ENCODE measurements at places on chromosomes 1 and 21.

GRCh38 chr21:37783016-37783415 lies 133.2 kb downstream of the KCNJ6 start:
- no peak for DNase-seq

GRCh38 chr21:35585878-35586277 lies 474.4 kb downstream of the SETD4 start:
- no peak for DNase-seq

DNA sequence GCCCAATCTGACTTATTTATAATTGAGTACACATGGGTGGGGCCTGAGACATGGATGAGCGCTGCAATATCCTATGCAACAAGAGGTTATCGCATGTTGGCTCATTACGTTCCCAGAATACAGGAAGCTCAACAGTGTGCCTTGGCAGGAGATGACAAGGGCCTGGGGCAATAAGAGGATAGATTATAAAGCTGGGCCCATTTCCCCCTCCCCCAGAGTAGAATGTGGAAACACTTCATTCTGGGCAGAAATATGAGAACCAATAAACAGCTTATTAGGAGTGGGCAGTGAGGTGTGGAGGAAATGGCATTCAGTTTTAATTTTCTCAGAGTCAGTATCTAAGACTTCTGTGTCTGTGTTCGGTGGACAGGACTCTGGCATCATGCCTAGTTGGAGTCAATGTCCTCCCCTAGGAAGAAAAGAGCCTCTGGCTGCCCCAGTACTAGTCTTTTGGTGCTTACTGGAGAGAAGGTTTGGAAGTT lies 92.8 kb downstream of the PIK3R3 start:
- no peak for DNase-seq

GRCh38 chr1:225911191-225912130 lies 12.6 kb downstream of the PYCR2 start:
- DNase-seq: peak; percentile 88

GRCh38 chr1:216621536-216621935 lies 101.7 kb downstream of the ESRRG start:
- no peak for DNase-seq

GRCh38 chr1:186882372-186883134 lies 53.8 kb downstream of the PLA2G4A start:
- DNase-seq: no peak

DNA sequence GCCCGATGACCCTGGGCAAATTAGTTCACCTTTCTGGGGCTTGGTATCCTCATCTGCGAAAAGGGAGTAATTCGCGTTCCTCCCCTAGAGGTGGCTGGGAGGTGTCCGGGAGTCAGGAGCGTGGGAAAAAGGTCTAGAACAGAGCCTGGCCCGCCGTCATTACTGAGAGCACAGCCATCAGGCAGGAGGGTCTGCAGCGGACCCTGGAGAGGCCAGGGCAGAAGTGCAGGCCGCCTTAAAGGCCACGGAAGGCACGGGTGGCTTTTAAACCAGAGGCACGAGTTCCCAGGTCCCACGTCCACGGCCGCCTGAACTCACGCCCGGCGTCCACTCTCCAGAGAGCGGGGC lies 850 bp downstream of the PANK4 start:
- DNase-seq: peak; percentile 43

DNA sequence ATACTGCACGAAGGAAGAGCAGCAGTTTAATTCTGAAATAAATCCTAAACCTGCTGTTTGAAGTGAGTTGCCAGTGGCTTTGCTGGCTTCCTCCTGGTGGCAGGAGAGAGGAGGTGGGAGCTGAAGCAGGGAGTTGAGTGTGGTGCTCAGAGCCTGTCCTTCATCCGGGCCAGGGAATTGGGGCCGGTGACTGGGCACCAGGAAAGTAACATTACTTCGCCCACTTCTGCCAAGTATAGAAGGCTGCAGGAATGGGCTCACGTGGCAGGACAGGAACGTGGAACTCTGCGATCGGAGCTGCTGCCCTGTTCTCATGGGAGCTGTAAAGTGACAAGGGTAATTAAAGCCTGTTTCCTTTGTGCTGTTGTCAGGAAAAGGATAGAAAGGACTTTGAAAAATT lies 8.7 kb downstream of the TOR3A start:
- DNase-seq: no peak

- DNase-seq: no peak
Measured at GRCh38 chr1:37862330-37862729, 2.9 kb upstream of the MTF1 start.

DNA sequence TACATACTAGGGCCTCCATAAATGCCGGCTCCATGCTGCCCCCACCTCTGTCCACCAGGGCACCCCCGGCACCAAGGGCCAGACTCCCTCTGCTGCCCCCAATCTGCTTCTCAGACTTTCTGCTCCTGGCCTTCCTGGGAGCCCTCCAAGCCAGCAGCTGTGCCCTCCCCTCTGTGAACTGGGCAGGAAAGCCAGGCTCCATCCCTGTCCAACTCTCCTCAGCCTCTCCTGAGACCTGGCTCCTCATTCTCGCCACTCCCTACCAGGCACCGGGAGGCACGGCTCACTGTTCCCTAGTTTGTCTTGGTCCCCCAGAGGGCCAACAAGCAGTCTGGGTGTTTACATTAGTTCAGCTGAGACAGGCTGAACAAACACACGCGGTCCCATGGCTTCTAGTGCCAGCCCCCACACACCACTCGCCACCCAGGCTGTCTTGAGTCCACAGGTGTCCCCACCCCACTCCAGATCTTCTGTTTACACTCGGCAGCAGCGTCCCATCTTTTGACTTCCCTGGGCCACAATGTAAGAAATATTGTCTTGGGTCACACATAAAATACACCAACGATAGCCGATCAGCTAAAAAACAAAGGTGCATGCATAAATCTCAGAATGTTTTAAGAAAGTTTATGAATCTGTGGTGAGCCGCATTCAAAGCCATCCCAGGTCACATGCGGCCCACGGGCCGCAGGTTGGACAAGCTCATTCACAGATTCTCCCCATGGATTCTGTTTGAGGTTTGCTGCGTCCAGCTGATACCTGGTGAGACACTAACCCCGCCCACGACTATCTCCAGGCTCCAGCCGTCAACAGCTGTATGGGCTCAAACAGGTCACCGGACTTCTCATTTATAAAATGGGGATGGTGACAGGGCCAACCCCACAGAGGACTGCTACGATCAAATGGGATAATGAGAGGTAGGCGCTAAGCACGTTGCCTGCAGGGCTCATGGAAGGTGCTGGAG lies 29.5 kb upstream of the ECE1 start:
- no peak for DNase-seq

DNA sequence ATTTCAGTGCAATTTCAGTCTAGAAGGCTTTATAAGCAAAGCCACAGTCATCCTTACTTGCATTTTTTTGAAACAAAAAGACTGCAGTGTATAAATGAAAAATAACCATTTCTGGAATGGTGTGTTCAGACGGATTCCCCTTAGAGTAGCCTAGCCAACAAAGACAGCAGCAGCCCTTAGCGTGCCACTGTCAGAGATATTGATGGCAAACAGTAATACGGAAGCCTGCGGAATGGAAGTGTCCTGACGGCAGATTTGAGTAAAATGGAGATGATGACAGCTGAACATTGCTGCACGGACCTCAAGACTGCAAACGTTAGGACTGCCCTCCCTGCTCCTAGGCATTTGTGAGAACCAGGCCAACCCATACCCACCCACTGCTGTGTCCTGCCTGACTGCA lies 54.7 kb downstream of the PDE9A start:
- DNase-seq: no peak

GRCh38 chr1:43530483-43531106 lies at the start of gene PTPRF:
Gene PTPRF, plus strand, starts transcription at chr1:43530883. Its CDS starts 14,193 bp downstream, at chr1:43545076.
- DNase-seq: peak; percentile 81

DNA sequence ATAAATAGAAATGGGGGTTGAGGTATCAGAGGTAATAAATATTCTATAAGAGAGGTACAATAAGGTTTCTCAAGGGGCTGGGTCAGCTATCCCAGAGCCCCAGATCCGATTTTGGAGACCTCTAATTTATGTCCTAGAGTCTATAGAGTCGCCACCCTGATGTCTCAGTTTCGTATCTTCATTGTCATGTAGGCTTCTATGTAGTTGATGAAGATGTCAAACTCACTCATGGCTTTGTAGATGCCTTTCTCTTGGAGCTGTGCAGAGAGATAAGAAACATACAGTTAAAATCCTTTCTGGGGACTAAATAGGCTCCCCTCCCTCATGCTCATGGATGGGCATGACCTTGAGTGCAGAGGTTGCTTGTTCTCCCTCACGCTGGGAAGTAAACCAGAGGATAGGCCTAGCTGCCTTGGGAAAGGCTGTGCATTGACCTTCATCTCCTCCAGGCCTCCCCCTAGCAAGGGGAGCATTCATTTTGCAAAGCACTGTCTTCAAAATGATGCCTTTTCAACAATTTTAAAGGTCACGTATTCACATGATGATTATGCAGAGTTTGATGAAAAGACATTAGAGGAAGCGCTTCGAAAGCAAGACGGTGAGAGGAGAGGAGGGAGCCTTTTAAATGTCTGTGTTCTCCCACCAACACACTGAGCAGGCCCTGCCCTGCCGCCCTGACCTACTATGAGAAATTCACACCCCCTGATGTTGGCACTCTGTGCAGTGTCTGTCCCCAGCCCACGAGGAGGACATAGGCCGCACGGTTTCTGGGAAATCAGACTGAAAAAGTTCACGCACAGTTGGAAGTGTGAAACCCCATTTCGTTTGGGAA lies 1.9 kb upstream of the IL19 start:
- no peak for DNase-seq

GRCh38 chr1:48761411-48761810 lies 15.3 kb downstream of the BEND5 start:
- DNase-seq: no peak

DNA sequence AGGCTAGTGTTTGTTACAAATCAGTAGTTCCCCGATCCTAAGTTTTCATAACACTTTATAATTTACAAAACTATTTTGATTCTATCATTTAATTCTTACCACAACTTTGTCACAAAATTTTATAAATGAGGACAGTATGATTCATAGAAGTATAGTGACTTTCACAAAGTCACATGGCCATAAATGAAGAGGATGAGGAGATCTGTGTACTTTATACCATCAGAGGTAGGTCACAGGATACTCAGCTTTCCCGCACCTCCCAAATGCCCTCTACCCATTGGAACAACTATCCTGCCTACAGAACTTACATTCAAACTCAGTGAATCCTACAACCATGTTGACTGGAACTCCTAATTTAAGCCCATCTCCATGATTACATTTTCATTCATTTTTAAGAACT lies 56.3 kb downstream of the TNFSF4 start:
- no peak for DNase-seq

- peak; percentile 86 for DNase-seq
Measured at GRCh38 chr1:54671985-54672608, 30.5 kb downstream of the MROH7 start.

DNA sequence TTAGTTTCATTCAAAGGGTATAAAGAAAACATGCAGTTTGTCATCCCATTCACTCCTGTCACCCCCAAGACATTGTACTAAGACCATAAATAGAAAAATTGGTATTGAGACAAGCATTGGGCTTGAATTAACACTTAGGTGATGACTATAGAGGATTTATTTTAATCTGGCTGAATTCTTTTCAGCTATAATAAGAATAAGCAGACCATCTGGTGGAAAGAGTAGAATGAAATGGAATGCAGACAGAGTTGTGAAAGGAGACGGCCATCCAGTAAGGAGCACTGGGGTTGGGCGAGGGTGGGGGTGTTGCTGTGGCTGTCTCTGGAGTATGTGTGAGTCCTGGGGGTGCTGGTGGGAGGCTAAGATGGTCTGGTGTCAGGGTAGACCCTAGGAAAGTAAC lies 125.0 kb upstream of the IVNS1ABP start:
- DNase-seq: no peak

DNA sequence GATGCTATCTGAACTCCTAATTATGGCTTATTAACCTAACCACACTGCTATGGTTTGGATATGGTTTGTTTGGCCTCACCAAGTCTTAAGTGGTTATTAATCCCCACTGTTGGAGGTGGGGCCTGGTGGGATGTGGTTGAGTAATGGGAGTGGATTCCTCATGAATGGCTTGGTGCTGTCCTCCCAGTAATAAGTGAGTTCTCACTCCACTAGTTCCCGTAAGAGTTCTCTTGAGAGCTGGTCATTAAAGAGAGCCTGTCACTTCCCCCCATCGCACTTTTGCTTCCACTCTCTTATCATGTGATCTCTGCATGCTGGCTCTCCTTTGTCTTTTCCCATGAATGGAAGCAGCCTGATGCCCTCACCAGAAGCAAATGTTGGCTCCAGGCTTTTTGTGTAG lies 328.8 kb downstream of the PLA2G4A start:
- DNase-seq: peak; percentile 2

- DNase-seq: no peak
Measured at GRCh38 chr1:3883194-3883925, 16.7 kb downstream of the C1orf174 start.

GRCh38 chr1:115768549-115768948 lies at the start of gene CASQ2:
Gene CASQ2, minus strand, starts transcription at chr1:115768714. Its CDS starts 173 bp downstream, at chr1:115768541.
- no peak for DNase-seq

DNA sequence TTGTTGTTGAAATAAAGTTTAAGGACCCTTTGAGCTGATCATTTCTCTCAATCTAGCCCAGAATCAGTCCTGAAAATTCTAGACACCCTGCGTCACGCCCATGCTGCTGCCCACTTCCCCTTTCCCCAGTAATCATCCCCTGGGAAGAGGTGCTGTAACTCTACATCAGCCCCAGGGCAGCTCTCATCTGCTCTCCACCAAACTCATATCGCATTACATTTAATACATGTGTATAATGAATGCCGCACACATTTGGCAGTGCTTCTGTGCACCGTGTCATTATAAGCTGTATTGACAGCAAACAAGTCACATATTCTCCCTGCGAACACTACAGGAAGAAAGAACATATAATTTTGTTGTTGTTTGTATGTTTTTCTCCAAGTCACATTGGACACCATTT lies 539.7 kb upstream of the DAB1 start:
- DNase-seq: no peak

DNA sequence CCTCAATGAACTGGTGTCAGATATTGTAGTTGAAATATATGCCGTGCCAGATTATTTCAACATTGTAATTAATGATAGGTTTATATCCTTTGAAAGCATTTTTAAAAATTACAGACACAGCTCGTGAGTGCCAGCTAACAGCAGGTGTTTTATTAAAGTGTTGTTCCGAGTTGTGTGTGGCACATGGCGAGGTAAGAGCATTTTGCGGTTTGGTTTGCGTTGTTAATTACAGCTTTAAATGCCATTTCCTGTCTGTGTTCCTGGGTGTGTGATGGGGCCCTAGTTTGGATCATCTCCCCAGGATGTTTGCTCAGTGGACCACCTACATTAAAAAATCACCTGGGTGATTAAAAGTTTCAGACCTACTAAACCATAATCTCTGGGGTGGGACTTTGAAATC lies 97.4 kb downstream of the PRDM2 start:
- no peak for DNase-seq

DNA sequence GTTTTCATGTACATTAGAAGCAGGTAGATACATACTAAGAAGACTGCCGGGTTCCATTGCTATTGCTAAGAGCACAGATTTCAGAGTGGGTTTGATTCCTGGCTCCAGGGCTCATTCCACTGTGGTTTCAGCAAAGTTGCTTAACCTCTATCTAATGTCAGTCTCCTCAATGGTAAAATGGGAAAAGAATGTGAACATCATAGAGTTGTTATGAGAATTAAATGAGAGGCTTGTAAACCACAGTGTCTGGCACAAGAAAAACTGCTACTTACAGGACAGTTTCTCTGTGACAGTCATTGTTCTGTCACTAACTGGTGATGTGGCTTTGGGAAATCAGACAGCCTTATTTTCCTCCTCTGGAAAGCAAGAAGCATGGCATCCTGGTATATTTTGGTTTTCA lies 10.7 kb upstream of the PLXNA2 start:
- DNase-seq: no peak

- no peak for DNase-seq
Measured at GRCh38 chr21:26070121-26070520, 100.4 kb downstream of the APP start.

- no peak for DNase-seq
Measured at GRCh38 chr1:4415476-4415875, 238.9 kb upstream of the AJAP1 start.

GRCh38 chr1:190578017-190578416 lies 100.4 kb upstream of the BRINP3 start:
- no peak for DNase-seq

Data from GM23338 (cell line).